Stimulated activated CD4-positive, alpha-beta T cell treated with anti-CD3 and anti-CD28 coated beads, Interleukin-1b, Interleukin-23, amount 100 ng/mL, for 1 hour (primary cell): ENCODE measurements at places on chromosomes 13 and 19.

- no peak for DNase-seq
Observed at GRCh38 chr13:70842062-70842644, 733.9 kb upstream of the KLHL1 start.

- DNase-seq, result no peak
Observed at GRCh38 chr19:31378404-31378803, 29.2 kb upstream of the TSHZ3 start.

- DNase-seq, result no peak
Observed at GRCh38 chr13:34452831-34453230, 489.2 kb upstream of the NBEA start.

- no peak for DNase-seq
Observed at GRCh38 chr13:31282741-31283455, 83.1 kb downstream of the B3GLCT start.

DNA sequence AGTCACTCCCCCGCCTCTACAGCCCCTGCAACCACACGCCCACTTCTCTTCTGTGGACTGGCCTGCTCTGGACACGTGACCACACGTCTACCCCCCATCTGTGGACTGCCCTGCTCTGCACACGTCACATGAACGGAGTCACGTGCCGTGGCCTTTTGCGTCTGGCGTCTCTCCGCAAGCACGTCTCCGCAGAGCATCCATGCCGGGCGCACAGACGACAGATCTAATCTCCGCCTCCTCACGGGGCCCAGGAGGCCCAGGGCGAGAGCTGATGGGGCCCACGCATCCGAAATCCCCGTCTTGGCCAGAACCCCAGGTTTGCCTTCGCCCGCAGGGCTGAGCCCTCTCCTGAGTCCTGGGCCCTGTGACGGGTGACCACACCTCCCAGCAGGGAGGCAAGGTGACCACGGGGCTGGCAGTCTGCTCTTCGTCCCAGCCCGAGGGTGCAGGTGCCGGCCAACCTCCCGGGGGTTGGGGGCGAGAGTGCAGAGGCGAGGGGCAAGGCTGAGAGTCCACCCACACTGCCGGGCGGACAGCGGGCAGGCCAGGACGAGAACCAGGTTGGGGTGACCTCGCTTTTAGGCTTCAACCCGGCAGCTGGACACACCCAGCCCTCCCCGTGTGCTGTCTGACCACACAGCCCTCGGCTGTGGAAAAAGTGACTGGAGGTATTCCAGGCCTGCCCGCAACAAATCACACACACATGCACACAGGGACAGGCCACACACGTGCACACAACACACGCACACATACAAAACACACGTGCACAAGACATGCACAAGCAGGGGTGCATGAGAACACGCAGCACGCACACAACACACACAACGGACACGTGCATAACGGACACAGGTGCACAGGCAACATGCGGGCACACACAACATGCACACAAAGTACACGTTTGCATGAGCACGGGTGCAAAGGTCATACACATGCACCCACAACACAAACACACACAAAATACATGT lies 3.9 kb downstream of the SBNO2 start:
- DNase-seq, result no peak

DNA sequence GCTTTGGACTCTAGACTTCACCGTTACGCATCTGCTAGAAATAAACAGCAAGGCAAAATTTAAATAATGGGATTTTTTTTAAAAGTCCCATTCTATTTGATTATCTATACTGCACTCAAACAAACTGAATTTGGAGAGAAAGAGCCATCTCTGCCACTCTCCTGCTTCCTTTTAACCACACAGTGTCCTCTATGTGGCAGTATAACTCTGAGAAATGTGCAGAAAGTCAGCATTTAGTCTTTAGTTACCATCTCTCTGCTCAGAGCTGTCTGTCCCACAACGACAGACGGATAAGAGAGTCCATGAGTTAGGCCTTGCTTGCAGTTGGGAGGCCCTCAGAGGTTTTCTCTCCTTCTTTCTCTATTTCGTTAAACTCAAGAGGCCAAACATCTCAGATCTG lies 21.2 kb downstream of the CCNA1 start:
- DNase-seq, result no peak

DNA sequence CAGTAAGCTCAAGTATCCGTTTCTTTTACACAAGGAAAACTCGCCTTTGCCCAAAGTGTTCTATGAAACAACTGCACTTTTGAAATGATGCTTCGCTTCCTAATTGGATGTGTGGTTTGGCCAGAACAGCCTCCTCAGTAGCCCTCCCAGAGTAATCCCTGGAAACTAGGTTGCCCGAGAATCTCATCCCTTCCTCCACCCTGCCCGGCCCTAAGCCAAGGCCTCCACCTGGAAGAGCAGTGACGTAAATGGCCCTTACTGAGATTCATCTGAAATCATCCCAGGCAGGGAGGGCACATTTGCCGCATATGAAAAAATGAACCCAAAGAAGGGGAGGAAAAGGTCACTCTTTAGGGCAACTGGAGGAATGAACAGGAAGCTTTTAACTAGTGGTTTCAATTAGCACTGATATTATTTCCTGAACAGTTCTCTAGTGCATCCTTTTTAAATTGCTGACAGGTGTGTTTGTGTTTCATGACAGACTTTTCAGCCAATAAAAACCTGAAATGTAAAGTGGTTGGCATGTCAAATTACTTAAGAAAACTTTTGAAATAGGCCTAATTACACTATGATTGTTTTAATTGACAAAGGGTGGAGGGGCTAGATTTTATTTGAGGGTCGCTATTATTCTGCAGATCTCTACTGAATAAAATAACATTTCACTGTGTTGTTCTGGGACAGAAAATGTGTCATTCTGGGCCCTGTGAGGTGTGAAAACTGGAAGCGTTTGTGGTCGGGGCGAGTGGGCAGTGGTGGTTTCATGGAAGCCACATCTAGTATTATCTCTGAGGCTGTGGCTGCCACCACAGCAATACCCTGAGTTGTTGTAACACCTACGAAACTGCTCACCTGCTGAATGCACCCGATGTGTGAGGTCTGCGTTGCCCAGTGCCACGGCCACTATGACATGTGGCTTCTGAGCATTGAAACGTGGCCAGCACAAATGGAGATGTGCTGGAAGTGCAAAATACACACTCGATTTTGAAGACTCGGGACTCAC lies 112.1 kb downstream of the ZIC5 start:
- DNase-seq, result peak; percentile 6

- DNase-seq, result no peak
Observed at GRCh38 chr13:22271903-22272302, 601.0 kb downstream of the FGF9 start.

DNA sequence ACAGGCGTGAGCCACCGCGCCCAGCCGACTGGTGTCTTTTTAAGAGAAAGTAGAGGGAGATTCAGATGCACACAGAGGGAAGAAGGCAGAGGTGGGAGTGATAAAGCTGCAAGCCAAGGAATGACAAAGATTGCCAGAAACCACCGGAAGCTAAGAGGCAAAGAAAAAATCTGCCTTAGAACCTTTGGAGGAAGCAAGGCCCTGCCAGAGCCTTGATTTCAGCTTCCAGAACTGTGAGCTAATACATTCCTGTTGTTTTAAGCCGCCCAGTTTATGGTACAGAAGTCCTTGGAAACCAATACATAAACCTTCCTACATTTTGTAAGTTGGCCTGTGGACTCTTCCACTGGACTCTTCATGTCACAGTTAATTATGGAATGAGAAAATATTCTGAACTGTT lies 71.7 kb upstream of the SOX21 start:
- DNase-seq, result no peak

DNA sequence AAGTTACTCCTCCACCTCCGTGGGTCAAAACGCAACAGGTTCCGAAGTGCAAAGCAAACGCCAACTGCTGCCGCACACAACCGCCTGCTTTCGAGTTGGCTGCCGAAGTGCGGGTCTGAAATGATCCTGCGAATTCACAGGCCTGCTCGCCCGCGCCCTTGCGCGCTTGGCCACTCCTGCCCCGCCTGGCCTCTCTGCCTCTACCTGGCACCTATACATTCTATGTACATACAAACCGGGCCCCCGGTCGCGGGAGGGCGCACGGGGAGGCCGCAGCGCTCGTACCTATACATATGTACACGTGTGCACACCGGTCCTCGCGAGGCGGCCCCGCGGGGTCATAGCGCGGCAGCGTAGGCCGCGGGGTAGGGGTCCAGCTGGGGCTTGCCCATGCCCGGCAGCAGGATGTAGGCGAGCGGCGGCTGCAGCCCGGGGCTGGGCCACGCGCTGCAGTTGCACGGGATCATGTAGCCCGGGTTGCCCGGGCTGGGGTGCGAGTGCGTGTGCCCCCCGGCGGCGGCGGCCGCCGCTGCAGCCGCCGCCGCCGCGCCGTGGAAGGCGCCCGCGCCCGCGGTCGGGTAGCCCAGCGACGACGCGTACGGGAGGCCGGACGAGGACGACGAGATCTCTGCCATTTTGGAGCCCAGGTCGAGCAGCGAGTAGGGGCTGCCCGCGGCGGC lies 1.3 kb downstream of the SOX21 start:
- no peak for DNase-seq

GRCh38 chr13:27001705-27002104 lies 169.9 kb downstream of the USP12 start:
- no peak for DNase-seq

- DNase-seq, result no peak
Observed at GRCh38 chr13:27170221-27170515, 1.4 kb downstream of the USP12 start.

- DNase-seq, result no peak
Observed at GRCh38 chr13:112161521-112162301, 94.8 kb downstream of the SOX1 start.

GRCh38 chr13:29676941-29677452 lies 81.5 kb upstream of the SLC7A1 start:
- DNase-seq, result no peak

DNA sequence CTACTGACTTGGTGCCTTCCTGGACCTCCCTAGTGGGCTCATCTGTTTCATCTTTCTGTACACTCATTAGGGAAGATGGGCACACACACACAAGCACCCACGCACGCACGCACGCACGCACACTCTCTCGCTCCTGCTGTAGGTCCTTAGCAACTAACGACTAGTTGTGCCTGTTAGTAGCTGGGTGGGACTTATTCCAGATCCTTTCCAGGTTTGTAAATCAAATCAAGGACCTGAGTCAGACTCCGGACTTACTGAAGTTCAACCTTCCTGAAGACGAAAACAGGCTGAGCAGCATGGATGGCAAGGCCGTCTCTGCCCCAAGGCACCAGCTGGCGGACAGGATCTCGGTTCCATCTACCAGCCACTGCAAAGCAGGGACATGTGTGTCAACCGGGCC lies 76.2 kb downstream of the SLC15A1 start:
- DNase-seq, result no peak

GRCh38 chr13:102100234-102100633 lies 301.6 kb downstream of the FGF14 start:
- DNase-seq, result no peak

DNA sequence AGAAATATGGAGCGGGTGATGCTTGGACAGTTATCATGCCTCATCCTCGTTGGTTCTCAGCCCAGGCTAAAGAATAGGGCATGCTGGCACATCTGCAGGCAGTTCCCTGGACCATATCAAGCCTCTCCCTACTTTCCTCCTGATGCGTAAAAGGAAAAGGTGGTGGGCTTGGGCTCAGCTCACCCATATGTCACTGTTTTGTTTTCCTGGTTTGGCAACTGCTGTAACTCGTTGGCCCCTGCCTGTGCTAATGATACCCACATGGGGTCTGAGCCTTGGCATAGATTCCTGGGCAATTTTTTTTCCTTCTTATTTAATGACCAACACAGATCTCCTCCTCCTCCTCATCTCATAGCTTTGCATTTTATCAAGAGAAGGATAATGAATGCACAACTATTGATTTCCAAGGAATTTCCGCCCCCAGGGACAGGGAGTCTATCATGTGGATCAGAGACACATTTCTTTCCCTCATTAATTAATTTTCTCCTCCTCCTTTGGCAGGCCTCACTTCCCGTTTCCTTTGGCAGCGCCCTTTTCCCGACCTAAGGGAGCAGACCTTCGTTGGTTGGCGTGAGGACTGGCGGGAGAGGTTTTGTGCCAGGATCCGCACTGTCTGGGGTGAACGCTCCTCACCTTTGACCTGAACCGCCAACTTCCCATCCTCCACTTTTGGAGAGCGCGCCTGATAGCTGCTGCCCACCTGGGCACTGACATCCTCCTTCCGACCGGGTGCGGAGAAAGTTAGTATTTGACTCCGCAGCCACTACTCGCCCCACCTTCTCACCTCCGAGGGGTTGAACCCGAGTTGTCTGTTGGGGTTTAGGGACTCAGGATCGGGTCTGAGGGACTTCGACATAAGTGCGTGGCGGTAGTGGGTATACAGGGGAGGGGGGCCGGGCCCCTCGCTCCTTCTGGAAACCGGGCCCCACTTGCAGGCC lies 3.4 kb upstream of the POU4F1 start:
- no peak for DNase-seq

GRCh38 chr19:38337360-38337653 lies 1.7 kb downstream of the CATSPERG start:
- no peak for DNase-seq

DNA sequence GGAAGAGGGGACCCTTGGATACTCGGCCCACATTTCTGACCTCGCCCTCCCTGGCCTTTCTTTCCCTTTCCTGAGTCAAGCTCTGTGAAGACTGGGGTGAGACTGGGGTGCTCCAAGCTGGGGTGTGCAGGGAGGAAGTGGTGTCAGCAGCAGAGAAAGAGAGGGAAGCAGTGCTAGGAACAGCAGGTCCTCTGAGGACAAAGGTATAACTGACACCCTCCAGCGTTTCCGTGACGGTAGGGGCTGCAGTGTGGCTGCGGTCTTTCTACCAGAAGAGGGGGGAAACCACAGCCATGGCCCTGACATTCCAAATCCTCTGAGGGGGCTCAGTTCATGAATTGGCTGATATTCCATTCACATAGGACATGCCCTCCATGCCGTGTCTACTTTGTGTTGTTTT lies 1.1 kb downstream of the KIR3DL2 start:
- DNase-seq, result no peak

DNA sequence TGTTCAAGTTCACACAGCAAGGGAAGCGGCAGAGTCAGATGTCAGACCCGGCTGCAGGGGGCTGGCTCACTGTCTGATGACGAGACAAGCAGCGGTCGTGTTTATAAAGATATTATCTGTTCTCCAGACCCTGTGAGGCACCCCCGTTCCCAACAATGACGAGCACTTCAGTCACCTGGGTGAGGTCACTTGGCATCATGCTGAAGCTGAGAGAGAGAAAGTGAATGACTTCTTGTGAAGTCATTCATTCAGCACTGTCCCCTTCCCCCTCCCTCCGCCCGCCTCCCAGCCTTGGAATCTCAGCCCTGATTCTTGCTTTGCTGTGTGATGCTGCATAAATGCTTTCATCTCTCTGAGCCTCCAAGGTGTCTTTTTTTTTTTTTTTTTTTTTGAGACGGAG lies 4.9 kb upstream of the LYPD3 start:
- peak; percentile 14 for DNase-seq

DNA sequence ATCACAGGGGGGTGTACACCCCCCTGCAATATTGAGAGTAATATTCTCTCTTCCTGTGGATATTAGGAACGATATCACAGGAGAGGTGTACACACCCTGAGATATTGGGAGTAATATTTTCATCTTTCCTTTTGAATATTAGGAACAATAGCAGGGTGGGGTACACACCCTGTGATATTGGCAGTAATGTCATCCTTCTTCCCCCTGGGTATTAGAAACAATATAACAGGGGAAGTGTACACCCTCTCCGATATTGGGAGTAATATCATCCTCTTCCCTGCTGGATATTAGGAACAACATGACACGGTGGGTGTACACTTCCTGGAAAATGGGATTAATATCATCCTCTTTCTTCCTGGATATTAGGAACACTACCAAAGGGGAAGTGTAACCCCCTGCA lies 57.8 kb upstream of the CEACAM21 start:
- no peak for DNase-seq
